Pancreas (tissue), 10 donors: ENCODE measurements at places on chromosomes 12 and 14. TPM values are rescaled to one million over a fixed set of nuclear protein-coding genes. Genes with fewer than 3 reads are reported as not detected.
A peak's percentile ranks its signal among the peaks of the same experiment; 100 is the strongest.

DNA sequence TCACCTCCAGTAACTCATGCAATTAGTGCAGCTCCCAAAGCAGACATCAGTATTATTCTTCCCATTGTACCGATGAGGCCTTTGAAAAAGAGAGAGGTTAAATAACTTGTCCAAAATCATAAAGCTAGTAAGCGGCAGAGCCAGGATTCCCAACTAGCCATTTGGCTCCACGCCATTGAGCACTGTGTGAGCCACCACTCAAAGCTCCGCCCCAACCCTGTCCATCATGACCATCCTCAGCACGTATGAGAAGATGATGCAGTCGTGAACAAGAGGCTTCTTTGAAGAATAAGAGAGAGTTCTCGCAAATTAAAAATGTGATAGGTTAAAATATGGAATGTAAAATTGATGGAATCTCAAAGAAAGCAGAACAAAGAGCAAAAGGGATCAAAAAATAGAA, 14.6 kb downstream of the CLMN start:
- H3K4me3 ChIP-seq = no peak overlapping the region
- no peaks in the 10 kb centered on the region for H3K27me3 ChIP-seq
- H3K4me1 ChIP-seq = peaks cover 29% of the 10 kb centered on the region

The NANOG gene
- not detected for total RNA-seq

DNA sequence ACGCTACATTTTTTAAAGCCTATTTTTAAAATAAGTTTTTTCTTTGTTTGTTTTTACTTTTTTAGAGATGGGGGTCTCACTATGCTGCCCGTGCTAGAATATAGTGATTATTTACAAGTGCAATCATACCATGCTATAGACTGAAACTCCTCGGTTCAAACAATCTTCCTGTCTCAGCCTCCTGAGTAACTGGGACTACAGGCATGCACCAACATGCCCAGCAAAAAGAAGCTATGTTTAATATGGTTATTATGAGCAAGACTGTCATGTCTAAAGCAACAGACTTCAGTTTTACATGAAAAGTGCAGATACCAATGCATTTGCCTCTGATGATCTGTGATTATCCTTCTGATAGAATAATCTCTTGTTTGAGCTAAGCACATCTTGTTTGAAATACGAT, 45.6 kb upstream of the SGPP1 start:
- H3K27me3 ChIP-seq = no peaks in the 10 kb centered on the region
- no peak for DNase-seq
- no peak overlapping the region for H3K4me3 ChIP-seq
- no peaks in the 10 kb centered on the region for H3K36me3 ChIP-seq
- H3K27ac ChIP-seq = no peak overlapping the region

The CPM gene
- 6.9 TPM for total RNA-seq

DNA sequence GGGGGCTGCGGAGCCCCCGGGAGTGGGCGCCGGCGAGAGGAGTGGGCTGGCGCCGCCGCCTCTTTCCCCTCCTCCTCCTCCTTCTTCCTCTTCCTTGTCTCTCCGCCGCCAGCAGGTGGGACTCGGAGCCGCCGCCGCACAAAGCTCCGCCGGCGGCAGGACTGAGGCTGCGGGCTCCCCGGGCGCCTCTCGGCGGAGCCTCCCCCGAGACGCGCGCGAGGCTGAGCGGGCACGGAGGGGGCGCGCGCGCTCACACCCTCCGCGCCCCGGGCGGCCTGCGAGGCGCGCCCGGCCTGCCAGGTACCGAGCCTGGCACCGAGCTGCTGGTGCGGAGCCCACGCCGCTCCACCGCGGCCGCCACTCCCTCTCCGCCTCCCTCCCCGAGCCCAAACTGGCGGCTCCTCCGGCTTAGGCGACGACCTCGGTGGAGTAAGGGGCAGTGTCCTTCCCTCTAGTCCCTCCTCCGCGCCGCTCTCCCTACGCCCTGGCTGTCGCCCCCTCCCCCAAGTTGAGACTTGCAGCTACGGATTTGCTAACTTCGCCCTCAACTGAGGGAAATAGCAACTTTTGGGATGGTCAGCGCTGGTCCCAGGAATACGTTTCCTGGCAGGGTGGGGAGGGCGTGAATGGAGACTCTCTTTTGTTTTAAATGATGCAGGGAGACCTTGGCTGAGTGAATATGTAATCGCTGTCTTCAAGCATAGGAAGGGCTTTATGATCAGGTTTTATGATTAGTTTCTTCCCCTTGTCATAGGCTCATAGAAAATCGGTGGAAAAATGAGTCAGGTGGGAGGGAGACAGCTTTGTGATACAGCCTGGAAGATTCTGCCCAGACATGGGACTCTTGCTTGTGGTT, 199.5 kb upstream of the CAND1 start:
- H3K36me3 ChIP-seq = no peaks in the 10 kb centered on the region
- H3K27ac ChIP-seq = peak overlapping the region; percentile 13
- no peaks in the 10 kb centered on the region for H3K27me3 ChIP-seq
- no peaks in the 10 kb centered on the region for H3K4me1 ChIP-seq
- peak overlapping the region; percentile 73 for H3K4me3 ChIP-seq

GRCh38 chr14:84707830-84708229, 822.1 kb upstream of the FLRT2 start:
- H3K4me1 ChIP-seq = no peaks in the 10 kb centered on the region
- no peak overlapping the region for H3K4me3 ChIP-seq
- H3K27ac ChIP-seq = no peak overlapping the region
- no peaks in the 10 kb centered on the region for H3K36me3 ChIP-seq
- DNase-seq = no peak
